ENCODE measurements at places on chromosomes 11 and 22.

DNA sequence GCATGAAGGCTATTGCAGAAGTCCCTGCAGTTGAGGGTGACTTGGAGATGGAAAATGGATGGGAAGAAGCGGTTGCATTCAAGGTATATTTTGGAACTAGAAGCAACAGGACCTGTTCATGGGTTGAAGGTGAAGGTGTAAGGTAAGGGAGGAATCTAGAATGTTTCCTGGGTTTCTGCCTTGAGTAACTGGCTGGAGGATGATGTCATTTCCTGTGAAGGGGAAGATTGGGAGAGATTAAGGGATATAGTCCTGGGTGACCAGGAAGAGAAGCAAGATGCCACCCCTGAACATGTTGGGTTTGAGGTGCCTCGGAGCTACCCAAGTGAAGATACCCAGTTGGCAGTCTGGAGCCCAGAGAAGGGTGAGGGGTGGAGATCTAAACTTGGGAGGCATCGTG is 12.1 kb upstream of the MOGAT2 start:
- no peak for DNase-seq

GRCh38 chr11:1959786-1960185 is 12.7 kb downstream of the MRPL23 start:
- no peak for DNase-seq

DNA sequence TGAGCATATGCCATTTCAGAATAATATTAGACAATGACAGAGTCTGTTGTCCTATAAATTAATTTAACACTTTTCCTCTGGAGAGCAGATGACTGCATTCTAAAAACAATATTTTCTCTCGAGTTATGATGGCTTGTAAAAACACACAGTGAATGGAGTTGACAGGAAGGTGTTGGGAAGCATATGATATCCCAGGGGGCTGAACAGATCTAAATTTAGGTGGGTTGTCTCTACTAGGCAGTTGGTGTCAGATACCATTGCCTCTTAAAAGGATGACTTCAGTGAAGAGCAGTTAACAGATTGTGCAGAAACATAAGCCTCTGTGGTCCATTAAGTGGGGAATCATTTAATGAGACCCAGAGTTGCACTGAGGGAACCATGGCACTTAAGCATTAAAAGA is 30.7 kb downstream of the SVIP start:
- DNase-seq = no peak

GRCh38 chr11:104054911-104055529 is 18.6 kb downstream of the DDI1 start:
- no peak for DNase-seq

DNA sequence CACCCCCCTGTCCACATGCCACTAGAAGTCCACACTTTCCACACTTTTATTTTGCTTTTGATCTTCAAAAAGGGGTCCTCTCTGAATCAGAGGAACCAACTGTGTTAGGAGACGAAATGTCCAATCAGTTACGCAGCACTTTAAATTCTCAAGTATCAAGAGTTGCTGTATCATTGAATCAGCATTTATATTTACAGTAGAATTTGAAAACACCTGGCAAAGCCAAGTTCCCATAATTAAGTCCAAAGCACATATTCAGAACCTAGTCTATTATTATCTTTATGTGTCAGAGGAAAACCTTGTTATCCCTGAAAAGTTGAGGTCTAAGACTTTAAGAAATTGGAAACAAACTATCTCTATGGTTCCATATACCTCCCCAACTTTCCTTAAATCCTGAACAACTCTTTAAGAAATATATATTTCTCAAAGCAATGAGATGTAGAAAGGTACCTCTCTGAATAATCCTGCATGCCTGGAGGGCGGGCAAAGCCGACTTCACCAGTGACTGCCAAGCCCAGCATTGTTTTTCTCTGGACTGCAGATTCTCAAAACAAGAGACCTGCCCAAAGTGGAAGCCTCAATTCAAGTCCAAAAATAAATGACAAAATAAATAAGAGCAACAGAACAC is 75.9 kb upstream of the ARFGAP3 start:
- DNase-seq = no peak

DNA sequence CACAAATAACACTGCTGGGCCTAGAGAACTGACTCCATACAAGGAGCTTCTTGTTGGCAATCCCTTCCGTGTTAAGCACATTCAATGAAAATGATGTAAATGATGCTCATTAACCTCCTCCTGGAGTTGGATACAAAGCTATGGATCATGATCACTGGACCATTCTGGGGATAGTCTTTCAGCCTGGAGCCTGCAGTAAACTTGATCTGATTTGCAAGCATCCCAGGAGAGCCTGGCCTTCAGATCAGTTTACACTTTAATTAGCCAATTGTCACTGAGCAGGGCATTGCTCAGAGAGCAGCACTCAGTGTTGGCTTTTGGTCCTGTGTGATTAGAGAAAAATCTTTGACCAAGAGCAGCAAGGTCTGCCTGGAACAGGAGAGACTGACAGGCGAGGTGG is 45.6 kb downstream of the ARFGAP3 start:
- no peak for DNase-seq

Measured in astrocyte of the cerebellum (primary cell).